NCI-H1436 treated with DMSO at 0.1 percent for 48 hours (cell line): ENCODE measurements at places on chromosomes 12 and 14.

DNA sequence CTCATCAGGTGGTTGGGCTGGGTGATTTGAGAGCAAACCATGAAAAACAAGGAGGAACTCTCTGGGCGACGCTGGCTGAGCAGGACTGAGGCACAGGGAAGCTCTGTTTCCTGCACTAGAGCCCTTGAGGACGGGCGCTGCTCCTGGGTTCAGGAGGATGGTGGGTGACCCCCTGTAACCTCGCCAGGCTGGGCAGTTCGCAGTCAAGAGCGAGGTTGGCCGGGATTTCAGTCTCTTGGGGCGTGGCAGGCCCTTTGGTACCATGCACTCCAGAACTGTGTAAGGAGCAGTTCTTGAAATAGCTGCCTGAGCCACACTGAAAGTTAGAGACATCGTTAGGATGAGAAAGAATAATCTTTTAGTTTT is 202.2 kb downstream of the TSPAN9 start:
- DNase-seq = no peak

DNA sequence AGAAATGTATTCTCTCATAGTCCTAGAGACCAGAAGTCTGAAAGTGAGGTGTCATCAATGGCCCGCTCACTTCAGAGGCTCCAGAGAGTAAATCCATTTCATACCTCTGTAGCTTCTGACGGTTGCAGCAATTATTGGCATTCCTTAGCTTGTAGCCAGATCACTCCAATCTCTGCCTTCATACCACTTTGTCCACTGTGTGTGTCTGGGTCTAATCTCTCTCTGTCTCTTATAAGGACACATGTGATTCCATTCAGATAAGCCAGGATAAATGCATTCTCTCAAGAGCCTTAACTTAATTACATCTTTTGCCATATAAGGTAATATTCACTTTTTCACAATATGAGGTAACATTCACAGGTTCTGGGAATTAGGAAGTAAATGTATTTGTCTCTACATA is 365.7 kb downstream of the GXYLT1 start:
- DNase-seq = no peak

- no peak for DNase-seq
Observed at GRCh38 chr12:16568873-16569272, 37.1 kb downstream of the LMO3 start.

DNA sequence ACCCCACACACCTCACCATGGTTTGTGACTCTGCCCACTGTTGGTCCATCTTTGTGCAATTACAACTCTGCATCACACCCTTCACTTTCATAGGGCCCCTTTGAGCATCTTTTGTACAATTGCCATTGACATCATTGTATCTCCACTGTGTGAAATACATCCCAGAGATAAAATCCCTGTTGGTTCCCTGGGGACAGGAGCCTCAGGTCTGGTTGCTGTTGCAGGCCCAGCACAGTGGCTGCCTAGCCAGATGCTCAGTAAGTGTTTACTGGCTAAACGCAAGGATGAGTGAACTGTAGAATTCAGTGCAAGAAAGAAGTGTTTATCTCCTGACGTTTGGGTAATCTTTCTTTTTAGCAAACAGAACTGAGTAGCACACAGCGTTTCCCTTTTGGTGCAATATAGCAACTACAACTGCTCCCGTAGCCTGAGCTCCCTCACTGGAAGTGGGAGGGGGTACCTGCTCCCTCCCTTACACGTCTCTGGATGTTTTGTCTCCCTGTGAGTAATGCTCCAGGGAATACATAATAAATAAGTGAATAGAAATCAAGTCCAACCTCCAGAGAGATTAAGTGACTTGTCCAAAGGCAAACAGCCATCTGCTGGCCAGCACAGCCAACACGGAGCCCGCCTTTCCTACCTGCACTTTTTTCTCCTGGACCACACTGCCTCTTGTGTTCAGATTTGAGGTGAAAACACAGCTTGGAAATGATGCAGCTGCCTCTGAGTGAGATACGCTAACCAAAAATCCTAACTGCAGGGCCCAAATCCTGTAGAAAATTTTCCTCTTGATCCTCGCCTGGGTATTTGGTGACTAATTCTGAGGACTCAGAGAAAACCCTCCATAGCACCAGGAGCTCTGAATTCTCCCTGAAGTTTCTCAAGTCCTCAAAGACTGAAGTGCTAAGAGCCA is 27.4 kb downstream of the GALNT16 start:
- DNase-seq = no peak

DNA sequence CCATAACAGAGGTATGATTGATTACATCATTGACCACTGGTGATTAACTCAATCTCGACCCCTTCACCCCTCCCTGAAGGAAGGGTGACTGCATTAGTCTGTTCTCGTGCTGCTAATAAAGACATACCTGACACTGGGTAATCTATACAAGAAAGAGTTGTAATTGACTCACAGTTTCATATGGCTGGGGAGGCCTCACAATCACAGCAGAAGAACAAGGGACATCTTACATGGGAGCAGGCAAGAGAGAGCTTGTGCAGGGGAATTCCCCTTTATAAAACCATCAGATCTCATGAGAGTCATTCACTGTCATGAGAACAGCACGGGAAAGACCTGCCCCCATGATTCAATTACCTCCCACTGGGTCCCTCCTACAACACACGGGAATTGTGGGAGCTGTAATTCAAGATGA is 55.9 kb upstream of the TMCC3 start:
- no peak for DNase-seq

- no peak for DNase-seq
Observed at GRCh38 chr12:6697584-6698351, 2.8 kb downstream of the PIANP start.

DNA sequence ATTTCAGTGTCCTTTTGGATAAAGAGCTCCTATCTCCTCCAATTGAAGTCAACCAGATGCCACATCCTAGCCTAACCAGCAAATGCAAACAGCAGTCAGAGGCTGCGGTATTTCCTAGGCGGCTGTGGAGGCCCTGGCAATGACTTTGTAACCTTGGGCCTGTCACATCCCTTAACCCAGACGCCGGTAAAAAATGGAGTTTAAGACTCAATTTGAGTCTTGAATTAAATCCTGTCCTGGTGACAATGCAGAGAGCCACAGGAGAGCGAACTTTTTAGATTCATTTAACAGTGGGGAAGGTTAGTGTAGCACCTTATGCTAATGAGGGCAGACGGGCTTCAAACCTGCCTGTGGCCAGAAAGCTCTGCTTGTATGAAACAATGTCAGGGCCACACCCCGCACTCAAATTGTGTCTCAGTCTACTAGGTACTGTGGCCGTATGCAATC is 1.3 kb downstream of the C12orf75 start:
- DNase-seq = no peak

- DNase-seq = no peak
Observed at GRCh38 chr12:117228239-117228638, 38.0 kb upstream of the FBXO21 start.

DNA sequence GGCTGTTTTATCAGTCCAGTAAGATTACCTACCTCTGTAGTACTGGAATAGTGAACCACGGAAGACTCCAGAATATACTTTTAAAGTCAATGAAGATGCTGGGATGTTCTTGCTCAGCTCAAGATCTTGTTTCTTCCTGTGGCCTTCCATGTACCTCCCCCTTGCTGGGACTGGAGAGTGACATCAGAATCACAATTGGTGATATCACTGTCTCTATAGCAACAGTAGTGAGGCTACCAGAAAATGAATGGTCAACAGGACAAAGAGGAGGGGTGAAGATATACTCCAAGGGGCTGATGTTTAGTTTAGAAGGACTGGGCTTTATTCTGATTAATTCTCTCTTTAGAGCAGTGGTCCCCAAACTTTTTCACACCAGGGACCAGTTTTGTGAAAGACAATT is 3.8 kb downstream of the AKAP3 start:
- DNase-seq = no peak

GRCh38 chr12:62843716-62844115 is 91.2 kb downstream of the PPM1H start:
- no peak for DNase-seq

DNA sequence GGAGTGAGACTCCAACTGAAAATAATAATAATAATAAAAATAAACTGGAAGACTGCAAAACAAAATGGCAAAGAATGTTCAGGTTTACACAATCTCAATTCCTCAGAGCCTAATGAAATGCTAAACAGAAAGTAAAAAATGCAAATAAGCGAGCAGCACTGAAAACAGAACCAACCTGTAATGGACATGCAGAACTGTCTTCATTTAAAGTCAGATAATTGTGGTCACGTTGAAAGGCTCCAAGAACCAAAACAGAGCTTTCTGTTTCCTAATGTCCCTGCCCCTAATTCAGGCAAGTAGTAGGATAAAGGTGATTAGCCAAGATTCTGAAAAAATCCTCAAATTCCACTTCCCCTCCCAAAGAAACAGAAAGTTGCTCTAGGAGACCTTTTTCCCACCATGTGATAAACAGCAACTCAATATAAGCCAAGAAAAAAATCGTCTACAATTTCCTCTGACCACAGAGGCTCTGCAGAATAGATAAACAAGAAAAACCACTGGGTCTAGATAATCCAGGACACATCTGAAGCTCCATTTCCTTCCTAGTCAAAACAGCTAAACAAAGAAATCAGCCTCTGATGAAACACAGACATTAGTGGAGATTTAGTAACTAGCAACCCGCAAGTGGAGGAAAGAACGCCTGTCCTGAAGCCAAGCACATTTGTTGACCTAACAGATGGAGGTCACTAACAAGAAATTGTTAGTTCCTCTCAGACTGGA is 3.0 kb downstream of the MIS18BP1 start:
- no peak for DNase-seq

GRCh38 chr12:76533331-76533730 is 26.2 kb downstream of the OSBPL8 start:
- no peak for DNase-seq

- DNase-seq = no peak
Observed at GRCh38 chr12:12964255-12964654, 12.3 kb upstream of the GPRC5D start.

DNA sequence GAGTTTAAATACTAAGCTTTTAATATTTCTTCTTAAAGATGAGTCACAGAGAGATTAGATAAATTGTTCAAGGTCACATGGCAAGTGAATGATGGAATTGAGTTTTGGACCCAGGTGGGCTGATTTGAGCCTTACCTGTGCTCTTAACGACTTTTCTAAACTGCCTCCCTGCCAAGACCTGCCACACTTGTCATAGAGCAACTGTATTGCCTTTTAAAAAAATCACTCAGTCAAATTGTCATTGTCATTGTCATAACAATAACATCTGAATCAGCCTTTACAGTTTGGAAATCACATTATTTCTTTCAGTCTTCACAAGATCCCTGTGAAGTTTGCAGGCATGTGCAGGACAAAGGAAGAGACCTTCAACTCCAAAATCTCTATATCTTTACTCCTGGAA is 25.7 kb downstream of the SLC4A8 start:
- no peak for DNase-seq

DNA sequence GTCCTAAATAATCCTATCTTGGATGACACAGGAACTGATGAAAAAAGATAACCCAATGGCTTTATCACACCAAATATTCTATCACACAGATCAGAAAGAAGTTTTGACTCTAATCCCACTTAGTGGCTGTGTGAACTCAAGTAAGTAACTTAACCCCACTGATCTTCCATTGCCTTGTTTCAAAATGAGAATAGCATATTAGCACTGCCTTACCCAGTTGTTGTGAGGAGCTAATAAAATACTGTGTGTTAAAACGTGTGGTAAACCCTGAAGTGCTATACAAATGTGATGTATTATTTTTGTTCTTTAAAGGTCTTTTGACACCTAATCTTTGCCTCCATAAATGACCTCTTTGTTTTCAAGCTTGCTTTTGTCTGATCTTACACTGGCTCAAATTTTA is 60.9 kb upstream of the ARID2 start:
- no peak for DNase-seq

DNA sequence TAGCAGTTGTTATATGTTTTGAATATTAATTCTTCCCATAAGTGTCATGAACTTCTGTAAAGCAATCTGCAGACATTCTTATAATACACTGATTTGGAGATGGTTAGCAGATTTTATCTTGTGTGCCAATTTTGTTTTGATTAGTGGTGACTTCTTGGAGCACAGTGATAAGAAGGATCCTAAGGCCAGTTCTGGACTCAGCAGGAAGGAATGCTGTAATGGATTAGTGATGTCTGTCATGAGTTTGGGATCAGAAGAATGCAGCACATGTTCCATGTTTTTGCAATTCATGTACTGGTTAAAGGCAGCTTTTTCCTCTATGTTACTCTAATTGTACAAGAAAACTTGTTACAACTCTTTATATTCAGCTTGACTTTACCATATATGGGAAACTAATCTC is 91.5 kb downstream of the UNC79 start:
- DNase-seq = no peak

- DNase-seq = no peak
Observed at GRCh38 chr12:131353826-131354225, 357.1 kb upstream of the SFSWAP start.

- no peak for DNase-seq
Observed at GRCh38 chr12:97426492-97427116, 36.0 kb upstream of the RMST start.

GRCh38 chr12:82688596-82688995 is 1.9 kb downstream of the TMTC2 start:
- DNase-seq = no peak

- DNase-seq = peak; percentile 99
Observed at GRCh38 chr12:49740930-49741881, at the start of gene TMBIM6. Gene TMBIM6 (plus strand): TSS chr12:49741557. CDS start chr12:49752494, 10,937 bp downstream.

DNA sequence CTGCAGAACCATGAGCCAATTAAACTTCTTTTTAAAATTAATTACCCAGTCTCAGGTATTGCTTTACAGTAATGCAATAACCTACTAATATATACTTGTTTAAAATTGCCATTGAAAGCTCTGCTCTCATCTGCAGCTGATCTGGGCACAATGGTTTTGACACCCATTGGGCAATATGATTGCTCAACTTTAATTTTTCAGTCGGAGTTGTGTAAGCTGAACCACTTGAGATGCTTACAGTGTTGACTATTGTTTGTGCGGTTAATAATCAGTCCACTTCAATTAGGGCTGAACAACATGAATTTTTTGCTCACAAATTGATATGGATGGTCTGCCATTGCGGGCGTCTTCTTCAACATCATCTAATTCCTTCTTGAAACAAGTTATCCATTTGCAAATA is 18.0 kb upstream of the OR4K5 start:
- no peak for DNase-seq

DNA sequence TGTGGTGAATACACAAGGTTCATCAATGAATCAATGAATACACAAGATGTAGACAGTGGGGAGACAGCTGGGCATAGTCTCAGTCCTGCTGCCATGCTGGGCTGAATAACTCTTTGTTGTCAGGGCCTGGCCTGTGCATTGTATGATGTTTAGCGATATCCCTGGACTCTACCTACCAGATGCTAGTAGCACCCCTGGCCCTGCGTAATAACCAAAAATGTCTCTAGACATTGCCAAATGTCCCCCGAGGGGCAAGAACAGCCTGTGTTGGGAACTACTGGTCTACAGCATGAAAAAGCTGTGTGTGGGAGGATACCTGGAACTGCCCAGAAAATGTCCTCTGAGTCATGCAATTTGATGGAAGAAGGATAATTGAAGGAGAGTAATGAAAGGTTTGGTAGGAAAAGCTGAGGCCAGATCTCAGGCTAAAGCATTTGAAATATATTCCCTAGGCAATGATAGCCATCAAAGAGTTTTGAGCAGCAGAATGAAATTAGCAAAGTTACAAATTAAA is 128.2 kb downstream of the TMEM30B start:
- DNase-seq = no peak

GRCh38 chr14:84657911-84658310 is 872.0 kb upstream of the FLRT2 start:
- DNase-seq = no peak

GRCh38 chr12:2662524-2662923 is 132.2 kb upstream of the FKBP4 start:
- DNase-seq = no peak

GRCh38 chr12:25852792-25853191 is 105.7 kb upstream of the RASSF8 start:
- DNase-seq = no peak
